ENCODE measurements at places on chromosomes 1 and 21.

DNA sequence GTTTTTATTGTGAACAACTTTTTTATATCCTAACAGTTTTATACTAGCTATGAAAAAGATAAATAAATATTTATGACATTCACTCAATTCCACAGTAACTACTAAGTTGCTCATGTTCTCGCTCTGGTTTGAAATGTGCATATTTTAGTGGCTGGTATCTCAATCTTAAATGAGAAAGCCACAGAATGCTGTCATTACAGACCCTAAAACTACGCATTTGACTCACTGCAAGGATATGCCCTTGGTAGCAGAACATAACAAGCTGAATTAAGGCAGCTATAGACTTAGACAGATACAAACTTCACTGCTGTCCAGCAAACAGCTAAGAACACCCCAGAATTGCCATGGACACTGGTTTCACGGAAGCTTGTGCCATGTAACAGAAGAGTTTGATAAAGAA is 19.0 kb downstream of the DAB1 start:
- DNase-seq: no peak

DNA sequence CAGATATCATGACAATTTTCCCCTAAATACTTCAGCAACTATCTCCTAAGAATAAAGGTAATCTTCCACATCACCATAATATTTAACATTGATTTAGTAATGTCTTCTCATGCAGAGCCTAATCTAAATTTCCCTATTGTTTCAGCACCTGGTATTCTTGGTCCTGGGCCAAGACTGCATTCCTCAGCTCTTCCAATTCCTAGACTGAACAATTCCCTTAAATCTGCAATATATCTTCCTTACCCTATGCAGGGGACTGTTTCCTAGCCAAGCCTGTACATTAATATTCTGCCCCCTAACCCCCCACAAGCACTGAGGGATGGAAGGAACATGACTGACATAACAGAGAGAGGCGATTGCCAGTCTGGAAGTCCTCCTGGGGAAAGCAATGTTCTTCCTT is 28.7 kb upstream of the DISP1 start:
- DNase-seq: no peak

GRCh38 chr1:221839782-221840395 is 98.0 kb upstream of the DUSP10 start:
- DNase-seq: no peak

DNA sequence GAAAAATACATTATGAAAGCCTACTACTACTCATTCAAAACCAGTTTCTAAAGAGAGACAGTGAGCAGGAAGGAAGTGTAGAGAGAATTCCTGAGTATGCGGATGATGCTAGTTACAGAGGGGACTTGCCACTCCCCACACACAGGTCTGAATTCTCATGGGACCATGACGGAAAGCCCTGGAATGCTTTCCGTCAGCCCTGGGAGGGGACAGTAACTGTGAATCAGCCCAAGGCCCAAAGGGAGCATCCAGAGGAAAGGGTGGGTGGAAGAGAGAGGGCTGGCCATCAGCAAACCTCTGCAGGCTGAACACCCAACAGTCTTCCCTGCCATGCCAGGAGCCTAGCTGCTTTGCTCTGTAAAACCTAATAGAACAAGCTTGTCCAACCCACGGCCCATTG is 36.4 kb downstream of the RCSD1 start:
- no peak for DNase-seq

- no peak for DNase-seq
These were observed 26.8 kb downstream of the TMPRSS2 start for GRCh38 chr21:41481191-41481590.

DNA sequence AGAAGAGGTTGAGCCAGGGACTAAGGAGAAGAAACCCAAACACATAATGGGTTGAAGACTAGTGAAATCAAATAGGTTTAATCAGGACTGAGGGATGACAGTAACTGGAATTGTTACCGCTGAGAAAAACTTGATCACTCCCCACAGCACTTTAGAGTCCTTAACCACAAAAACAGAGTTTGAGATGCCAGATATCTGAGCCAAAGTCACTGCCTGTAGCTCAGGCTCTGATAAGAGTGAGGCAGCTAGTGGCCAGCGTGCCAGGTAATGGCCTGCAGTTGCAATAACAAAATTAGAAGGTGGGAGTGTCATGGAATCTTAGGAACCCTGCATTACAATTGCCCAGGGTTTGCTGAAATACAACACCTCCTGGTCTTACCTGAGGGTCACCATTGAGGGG is 48.0 kb downstream of the PRKAB2 start:
- no peak for DNase-seq

DNA sequence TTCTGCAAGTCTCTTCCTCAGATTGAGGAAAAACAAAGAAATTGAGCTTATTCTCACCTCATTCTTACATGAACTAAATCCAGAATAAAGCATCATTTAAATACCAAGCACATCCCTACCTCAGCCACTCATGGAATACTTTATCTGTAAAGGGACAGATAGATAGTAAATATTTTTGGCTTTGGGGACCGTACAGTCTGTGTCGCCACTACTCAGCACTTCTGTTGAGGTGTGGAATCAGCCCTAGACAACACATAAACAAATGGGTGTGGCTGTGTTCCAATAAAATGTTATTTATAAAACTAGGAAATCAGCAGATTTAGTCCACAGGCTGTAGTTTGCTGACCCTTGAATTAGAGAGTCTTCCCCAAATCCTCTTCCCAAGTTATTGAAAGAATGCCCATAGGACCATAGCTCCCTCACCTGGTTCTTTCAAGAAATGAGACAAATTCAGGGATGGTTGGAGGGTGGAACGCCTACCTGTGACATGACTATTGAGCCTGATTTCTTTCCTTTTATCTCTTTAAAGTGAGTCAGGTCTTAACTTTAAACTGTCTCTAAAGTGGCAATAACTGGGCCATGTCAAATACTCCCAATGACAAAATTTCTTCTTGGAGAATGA is 878.5 kb downstream of the USP25 start:
- no peak for DNase-seq

DNA sequence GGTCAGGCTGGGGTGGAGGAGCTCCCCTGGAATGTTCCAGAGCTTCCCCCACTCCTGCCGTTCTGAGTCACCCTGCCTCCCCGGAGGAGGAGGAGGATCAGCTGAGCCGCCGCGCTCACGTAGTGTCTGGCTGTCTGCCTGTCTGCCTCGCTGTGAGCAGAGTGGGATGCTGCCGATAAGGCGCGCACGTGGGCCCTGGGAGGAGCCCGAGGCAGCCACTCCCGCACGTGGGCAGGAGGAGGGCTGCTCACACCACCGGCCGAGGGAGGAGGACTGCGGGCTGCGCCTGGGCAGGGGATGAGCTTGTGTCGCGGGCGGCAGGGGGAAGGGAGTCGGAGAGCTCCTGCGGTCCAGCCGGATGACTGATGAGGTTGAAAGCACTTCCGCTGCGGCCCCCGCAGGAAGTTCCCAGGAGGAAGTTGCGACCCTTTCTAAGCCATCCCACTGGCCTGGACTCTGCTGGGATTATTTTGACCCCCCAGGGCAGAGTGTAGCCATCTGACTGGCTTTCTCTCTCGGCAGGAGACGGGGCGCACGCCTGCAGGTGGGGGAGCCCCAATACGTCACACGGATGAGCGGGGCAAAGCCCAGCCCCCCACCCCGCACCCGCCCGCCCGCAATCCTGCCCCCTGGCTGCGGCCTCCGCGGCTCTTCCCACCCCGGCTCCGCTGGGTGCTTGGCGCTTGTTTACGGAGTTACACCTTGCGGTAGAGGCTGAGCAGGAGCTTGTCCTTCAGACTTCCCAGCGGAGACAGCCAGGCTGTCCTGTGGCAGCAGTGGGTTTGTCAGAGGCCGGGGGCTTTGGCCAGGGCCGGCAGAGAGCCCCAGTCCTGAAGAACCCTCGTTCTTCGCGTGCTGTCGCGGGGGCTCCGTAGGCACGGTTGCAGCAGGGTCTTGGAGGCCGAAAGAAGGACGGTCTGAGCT is 9.8 kb downstream of the PDXK start:
- DNase-seq: peak; percentile 91

- no peak for DNase-seq
These were observed 203.0 kb downstream of the TOMM20 start for GRCh38 chr1:234925440-234926263.

GRCh38 chr1:242017580-242018233 is 18.8 kb upstream of the MAP1LC3C start:
- peak; percentile 24 for DNase-seq

DNA sequence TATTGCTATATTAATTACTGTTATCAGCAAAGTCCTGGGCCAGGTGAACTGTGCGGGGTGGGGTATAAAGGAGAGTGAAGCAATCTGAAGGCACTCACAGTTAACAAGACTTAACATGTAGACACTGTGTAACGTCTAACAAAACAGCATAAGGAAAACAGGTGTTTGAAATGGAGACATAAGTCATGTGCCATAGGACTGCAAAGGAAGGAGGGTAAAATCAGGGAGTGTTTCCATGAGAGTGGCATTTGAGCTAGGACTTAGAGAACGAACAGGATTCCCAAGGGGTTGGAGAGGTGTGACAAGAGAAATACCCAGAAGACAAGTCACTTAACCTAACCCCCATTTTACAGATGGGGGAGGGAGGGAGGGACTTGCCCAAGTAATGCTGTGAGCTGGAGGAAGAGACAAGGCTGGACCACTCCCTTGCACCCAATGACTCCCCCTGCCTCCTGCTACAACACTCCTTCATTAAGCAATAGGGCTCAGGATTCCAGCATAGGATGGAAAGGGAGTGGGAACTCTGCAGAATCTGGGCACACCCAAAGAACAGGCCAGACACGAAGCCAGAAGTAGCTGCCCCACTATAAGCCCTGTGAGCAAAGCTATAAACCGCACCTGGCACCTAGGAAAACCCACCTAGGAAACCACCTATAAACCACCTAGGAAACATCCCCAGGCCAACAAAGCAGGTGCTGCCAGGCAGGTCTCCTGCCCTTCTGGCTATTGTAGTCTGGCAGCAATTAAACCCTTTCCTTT is 6.6 kb downstream of the PEF1 start:
- DNase-seq: no peak

GRCh38 chr1:21229246-21230000 is 52.7 kb upstream of the EIF4G3 start:
- no peak for DNase-seq

DNA sequence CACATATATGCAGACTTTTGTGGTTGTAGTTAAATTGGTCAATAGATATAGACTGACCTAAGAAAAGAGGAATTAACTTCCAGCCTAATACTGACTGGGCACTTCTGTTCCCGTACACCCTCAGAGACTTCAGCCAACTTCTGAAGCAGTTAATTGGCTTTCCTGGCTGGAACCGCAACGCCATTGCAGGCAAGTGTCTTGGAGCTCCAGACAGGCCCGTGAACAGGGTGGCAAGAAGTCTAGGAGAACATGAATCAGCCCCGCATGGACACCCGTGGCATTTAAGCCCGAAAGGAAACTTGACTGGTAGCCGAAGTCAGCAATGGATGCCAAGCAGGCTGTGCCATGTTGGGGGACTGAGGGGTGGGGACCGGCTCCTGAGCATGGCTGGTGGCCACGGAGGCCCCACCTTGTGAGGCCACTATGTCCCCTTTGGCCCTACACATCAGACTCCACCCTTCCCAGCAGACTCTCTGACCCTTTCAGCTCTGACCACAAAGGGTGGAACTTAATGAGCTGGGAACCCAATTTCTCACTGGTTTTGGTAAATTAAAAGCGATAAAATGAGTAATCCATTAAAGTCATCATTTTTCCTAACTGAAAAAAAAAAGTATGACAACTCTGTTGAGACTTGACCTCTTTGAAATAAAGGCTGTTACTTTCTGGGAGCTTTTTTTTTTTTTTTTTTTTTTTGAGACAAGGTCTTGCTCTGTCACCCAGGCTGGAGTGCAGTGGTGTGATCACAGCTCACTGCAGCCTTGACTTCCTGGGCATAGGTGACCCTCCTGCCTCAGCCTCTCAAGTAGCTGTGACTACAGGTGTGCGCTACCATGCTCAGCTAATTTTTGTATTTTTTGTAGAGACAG is 54.1 kb downstream of the RUNX1 start:
- no peak for DNase-seq

DNA sequence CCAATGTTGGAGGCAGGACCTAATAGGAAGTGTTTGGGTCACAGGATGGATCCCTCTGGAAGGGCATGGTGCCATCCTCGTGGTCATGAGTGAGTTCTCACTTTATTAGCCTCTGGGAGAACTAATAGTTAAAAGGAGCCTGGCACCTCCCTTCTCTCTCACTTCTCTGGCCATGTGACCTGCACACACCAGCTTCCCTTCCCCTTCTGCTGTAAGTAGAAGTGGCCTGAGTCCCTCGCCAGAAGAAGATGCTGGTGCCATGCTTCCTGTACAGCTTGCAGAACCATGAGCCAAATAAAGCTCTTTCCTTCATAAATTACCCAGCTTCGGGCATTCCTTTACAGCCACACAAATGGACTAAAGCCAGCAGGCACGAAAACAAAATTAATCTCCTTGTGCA is 23.6 kb downstream of the ACOT7 start:
- DNase-seq: no peak

DNA sequence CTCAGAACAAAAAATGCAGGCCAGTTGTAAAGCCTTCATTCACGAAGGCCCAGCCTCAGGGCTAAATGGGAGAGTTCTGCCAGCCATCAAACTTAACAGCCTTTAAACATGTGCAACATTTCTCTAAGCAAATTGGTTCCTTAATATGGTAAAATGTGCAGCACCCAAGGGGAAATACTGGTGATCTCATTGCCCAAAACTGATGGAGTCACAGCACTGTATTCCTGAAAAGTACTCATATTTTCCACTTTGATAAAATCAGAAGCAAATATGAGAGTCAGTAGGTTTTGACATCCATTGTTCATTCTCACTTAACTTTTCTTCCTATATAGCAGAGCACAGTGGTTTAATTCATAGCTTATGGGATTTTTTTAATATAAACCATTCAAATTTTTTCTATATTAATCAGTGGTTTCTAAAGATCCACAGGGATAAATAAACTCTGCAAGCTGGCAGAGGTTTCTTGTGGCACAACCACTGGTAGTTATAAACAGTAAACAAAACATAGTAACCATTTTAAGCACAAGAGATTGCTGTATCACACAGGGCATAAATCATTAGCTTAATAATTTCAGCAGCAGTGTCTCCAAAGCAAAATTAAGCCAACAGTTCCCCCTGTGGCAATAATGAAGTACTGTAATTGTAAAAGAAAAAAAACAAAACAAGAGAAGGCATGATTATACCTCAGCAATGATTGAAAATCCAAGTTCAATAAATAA is 106.9 kb upstream of the LYPLAL1 start:
- DNase-seq: no peak

DNA sequence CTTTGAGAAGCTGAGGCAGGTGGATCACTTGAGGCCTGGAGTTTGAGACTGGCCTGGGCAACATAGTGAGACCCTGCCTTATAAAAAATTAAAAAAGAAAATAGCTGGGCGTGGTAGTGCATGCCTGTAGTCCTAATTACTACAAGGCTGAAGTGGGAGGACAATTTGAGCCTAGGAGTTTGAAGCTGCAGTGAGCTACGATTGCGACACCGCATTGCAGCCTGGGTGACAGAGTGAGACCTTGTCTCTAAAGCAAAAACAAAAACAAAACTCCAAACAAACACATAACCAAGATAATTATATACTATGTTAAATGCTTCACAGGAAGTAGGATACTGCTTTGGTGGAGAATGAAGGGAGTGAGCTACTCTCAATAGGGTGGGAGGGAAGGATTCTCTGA is 5.4 kb upstream of the PAFAH2 start:
- DNase-seq: no peak

Data from frontal cortex (tissue), 4 donors.